ENCODE measurements at places on chromosomes 7 and 10.
A peak's percentile ranks its signal among the peaks of the same experiment; 100 is the strongest.

DNA sequence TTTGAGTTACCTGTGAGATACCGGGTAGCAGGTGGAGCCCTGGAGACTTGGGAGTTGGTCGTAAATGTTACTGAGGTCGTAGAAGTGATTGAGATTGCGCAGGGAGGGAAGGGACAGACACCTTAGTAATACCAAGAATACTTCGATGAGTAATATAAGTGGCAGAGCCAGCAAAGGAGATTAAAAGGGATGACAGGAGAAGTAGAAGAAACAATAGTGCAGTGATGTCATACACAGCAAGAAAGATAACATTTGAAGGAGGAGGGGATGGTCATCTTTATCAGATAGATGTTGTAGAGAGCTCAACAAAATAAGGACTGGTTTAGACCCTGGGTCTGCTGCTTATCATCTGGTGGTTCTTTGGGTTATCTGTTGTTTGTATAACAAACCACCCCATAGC lies 5.0 kb downstream of the BCCIP start:
- no peak for DNase-seq

- DNase-seq: no peak
These were observed 191.6 kb downstream of the LSM5 start for GRCh38 chr7:32298408-32299132.

DNA sequence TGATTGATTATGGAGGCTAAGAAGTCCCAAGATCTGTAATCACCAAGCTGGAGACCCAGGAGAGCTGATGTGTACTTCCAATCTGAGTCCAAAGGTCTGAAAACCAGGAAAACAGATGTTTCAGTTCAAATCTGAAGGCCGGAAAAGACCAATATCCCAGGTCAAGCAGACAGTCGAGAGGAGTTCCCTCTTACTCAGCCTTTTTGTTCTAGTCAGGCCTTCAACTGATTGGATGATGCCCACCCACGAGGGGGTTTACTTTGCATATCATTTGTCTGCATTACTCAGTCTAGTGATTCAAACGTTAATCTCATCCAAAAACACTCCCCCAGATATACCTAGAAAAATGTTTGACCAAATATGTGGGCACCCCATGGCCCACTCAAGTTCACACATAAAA lies 7.4 kb upstream of the ARID5B start:
- no peak for DNase-seq

- DNase-seq: peak; percentile 4
These were observed 264.2 kb downstream of the HPSE2 start for GRCh38 chr10:98971464-98971863.

GRCh38 chr10:93064874-93065660 lies 4.5 kb downstream of the CYP26C1 start:
- no peak for DNase-seq

DNA sequence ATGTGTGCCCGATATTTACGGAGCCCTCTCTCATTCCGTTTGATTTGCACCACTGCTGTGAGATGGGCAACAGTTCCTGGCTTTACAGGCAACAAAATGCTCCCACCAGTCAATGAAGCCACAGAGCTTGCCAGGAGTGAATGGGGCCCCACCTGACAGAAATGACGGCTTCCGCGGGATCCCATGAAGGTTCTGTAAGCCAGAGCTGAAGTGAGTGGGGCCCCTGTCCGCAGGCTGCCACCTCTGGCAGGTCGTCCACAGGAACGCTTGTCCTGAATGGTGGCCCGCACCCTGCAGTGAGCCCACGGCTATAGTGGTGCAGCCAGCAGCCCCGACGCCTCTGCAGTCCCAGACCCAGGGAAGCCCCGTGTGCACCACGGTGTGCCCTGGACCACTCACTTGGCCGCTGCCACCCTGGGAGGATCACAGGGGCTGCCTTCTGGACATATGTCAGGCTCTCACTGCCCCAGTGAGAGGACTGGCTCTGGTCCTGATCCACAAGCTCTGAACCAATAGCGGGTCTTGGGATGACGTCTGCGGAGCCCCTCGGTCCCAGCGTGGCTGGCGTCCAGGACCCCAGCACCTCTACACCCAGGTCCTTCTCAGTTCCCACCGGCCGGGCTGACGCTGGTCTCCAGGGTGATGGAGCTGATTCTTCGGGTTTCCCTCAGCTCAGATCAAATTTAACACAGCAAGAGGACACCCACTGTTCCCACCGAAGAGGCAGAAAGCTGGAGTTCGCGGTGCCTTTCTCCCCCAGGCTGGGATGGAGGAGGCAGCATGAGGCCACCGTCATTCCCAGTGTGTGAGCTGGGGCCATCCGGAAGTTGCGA lies 511.9 kb downstream of the DNAJB6 start:
- DNase-seq: no peak

GRCh38 chr10:58352956-58353610 lies 18.3 kb downstream of the UBE2D1 start:
- no peak for DNase-seq

DNA sequence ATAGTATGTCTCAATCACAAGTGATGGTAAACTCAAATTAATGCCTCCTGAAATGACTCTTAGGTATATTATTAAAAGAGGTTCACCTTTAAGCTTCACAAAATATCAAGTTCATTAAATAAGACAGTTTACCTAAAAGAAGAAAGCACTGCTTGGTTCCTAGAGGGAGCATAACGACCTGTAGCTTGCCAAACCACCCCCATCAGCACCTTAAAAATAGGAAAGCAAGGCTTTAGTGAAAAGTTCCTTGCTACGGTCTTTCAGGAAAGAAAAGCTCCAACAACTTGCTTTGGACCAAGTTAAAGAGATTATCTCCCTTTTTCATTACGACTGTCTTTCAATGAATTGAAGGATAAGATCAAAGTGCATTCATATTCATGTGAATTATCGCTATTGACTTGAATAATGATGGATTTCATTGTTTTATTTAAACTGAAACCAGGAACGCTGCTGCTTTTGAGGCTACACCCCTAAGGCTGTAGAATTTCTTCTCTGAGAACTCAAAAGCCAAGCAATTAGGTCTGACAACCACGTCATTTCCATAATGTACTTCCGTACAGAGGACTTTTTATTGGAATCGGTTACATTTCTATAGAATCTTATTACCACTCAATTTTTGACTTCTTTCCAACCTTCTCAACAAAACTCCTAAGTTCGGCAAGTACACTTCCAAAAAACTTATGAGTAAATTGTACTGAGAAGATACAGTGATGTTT lies 7.0 kb upstream of the SPAG6 start:
- no peak for DNase-seq

DNA sequence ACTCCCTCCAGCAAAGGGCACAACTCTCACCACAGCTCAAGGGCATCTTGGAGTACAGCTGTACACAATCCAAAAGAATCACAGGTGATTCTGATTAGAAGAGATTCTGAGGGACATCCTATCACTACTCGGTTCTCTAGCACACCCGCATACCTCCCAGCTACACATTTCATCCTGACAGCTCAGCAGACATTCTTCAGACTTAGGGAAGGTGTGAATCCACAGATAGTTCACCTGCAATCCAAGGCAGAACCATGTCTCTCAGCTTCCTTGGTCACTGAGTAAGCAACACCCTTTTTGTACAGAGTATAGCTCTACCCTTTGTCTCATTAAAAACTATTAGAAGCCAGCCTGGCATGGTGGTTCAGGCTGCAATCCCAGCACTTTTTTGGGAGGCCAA lies 26.8 kb upstream of the FBXW4 start:
- DNase-seq: no peak

DNA sequence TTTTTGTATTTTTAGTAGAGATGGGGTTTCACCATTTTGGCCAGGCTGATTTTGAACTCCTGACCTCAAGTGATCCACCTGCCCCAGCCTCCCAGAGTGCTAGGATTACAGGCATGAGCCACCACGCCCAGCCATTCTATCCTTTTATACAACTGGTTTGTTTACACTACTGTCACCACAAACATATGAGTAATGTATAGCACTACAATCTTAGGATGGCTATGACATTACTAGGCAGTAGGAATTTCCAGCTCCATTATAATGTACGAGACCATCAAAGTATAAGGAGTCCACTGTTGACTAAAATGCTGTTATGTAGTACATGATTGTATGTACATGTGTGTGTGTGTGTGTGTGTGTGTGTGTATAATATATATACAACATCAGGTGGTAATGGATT lies 1126.1 kb upstream of the LRRN3 start:
- DNase-seq: no peak

- DNase-seq: no peak
These were observed 43.0 kb upstream of the NPS start for GRCh38 chr10:127506094-127506493.

GRCh38 chr7:18762189-18762588 lies 266.6 kb downstream of the HDAC9 start:
- no peak for DNase-seq

DNA sequence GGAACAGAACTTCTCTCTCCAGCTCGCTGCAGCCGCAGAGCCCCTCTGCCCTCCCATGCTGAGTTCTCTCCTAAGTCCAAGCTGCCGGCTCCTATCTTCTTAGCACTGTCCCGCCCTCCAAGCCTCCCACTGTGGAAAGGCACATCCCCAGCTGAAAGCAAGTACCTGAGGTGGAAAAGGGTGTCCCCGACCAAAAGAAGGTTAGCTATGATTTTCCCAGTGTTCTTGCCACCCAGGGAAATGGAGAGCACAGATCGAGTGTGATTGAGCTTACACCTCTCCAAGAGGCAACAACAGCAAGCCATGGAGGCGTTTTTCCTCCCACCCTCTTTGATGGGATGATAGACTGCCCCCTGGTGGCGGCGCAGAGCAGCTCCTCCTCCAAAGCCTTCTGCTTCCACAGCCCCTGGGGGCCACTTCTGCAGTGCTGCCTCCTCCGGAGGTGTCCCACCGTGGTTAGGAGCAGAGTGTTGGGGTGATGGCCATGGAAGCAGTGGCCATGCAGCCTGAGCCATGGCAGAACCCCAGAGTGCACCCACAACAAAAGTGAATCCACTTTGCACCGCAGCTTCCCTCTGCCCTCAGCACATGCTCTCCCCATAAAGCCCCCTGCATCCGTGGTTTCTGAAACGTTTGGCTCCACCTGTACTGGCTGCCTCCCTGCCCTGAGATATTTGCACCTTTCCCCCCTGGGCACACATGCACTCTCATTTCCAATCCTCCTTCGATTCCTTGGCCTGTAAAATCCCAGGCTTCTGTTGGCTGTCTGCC lies 143.1 kb upstream of the STK17A start:
- peak; percentile 55 for DNase-seq

DNA sequence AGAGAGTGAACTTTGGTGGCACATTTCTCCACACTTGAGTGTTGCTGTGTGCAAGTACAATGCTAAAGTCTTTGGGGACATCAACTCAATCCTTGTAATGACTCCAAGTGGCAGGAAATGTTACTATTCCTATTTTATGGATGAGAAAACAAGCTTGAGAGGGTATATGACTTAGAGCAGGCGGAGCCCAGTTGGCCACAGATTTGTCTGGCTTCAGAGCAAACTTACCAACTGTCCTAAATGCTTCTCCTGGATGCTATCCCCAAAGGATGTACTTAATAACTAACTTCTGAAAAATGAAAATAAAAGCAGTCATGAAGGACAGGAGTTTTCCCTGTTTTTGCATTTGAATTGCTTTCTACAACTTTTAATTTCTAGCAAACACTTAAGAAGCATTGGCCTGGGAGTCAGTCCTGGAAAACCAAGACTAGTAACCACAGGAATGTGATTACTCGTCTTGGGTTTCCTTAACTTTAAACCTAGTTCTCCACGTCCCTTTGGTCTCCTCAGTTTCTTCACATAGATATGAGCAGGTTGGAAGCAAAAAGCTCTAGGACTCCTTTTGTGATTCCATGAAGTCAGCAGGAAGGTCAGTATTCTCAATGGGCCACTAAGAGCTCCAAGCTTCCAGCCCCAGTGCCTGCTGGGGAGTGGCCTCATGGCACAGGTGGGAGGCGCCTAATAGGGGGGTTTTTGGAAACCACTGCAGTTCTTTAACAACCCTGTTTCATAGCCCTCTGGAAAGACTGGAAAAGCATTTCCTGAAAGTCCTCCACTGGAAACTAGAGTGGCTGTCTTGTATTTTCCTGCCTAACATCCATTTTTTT lies 140.8 kb downstream of the GLCCI1 start:
- no peak for DNase-seq

- DNase-seq: no peak
These were observed 28.5 kb upstream of the TOMM7 start for GRCh38 chr7:22851145-22851544.

GRCh38 chr7:90312745-90313144 lies 8.4 kb downstream of the FAM237B start:
- peak; percentile 38 for DNase-seq

GRCh38 chr10:81674941-81675340 lies 200.1 kb upstream of the NRG3 start:
- DNase-seq: no peak

DNA sequence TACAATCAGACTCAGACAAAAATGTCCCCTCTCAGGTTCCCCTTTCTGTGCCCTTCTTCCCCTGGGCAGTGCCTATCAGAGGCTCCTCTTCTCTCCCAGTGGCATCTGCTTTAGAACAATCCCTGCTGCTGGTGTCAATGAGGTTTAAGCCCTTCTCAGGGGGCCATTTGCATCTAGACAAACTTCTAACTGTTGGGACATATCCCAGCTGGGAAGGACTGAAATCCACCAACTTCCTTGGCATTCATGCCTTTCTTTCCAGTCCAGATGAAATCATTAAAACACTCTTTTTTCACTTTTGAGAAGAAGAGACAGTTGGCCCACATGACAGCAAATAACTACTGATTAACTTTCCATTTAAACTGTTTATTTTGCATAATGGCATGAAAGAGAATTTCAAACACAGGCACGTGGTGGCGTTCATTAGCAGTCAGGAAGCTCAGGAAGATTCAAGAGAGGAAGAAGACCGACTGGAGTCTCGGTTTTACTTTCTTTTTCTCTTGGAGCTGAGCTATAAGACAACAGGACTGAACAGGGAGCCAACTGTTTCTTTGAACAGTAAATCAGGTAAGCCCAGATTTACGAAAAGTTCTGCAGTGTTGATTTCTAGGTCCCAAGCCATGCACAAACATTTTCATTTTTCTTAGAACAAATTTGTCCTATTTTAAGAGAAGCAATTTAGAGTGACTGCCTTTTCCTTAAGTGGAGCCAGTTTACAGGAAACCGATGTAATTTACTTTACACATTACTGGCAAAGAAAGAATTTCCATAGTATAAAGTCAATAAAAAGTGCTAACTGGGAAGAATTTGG lies at the start of gene GIMAP2:
TSS of gene GIMAP2 (plus strand) at position 488 of the 811 bp plus-strand sequence. CDS start 1,354 bp downstream, outside the sequence.
- DNase-seq: peak; percentile 76
